ENCODE measurements at places on chromosomes 5 and 9. TPM values are rescaled to one million over a fixed set of nuclear protein-coding genes. Genes with fewer than 3 reads are reported as not detected.
A peak's percentile ranks its signal among the peaks of the same experiment; 100 is the strongest.

GRCh38 chr5:16615741-16616535, 859 bp downstream of the RETREG1 start:
- peak overlapping the region; percentile 65 for H3K4me3 ChIP-seq
- peaks cover 17% of the 10 kb centered on the region for H3K4me1 ChIP-seq
- H3K27ac ChIP-seq, result peak overlapping the region; percentile 88
- no peaks in the 10 kb centered on the region for H3K27me3 ChIP-seq

DNA sequence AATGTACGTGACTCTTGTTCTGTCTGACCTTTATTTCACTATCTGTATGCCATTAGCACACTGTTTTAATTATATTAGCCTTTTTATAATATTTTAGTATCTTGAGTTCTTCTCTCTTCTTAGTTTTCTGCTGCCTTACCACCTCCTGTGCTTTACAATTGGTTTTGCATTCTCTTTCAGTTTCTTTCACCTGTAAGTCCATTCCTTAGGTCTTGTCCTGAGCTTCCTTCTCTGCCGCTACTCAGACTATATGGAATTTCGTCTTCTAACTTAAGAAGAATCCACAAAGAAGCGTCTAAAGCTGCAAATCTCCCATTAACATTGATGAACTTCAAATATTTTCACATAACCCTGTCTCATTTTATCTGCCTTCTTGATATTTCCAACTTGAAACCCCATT, 642.9 kb downstream of the MAT2B start:
- no peaks in the 10 kb centered on the region for H3K4me1 ChIP-seq
- no peak overlapping the region for H3K4me3 ChIP-seq
- H3K27ac ChIP-seq, result no peak overlapping the region
- no peak for DNase-seq
- H3K36me3 ChIP-seq, result no peaks in the 10 kb centered on the region

GRCh38 chr5:145540375-145540774, 294.8 kb downstream of the PRELID2 start:
- no peak overlapping the region for H3K27ac ChIP-seq
- no peaks in the 10 kb centered on the region for H3K4me1 ChIP-seq
- no peak for DNase-seq
- no peaks in the 10 kb centered on the region for H3K36me3 ChIP-seq
- no peaks in the 10 kb centered on the region for H3K27me3 ChIP-seq

GRCh38 chr5:36374266-36374862, 72.7 kb upstream of the RANBP3L start:
- H3K4me3 ChIP-seq, result no peak overlapping the region
- no peak for DNase-seq
- no peaks in the 10 kb centered on the region for H3K36me3 ChIP-seq

DNA sequence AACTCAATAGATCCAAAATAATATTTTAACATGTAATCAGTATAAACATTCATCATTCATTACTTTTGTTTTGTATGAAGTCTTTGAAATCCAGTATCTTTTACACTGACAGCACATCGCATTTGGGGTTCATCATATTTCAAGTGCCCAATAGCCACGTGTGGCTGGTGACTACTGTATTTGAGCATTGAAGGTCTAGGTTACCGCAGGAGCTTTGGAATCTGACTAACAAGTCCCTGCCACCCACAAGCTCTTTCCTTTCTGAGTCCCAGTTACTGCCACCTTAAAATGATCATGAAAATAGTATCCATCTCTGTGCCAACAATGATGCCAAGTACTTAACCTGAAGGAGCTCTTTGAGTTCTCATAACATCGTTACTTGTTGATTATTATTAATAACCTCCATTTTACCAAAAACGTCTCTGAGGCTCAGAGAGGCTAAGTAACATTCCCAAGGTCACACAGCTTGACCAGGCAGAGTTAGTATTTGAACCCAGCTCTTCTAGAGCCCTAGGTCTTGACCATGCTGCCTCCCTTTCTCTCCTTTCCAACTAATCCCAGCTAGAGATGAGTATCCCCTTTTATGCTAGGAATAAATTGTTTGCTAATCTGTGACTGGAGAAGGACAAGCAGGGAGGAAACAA, 24.2 kb downstream of the ARHGEF37 start:
- no peak overlapping the region for H3K4me3 ChIP-seq
- H3K27ac ChIP-seq, result peak overlapping the region; percentile 53

DNA sequence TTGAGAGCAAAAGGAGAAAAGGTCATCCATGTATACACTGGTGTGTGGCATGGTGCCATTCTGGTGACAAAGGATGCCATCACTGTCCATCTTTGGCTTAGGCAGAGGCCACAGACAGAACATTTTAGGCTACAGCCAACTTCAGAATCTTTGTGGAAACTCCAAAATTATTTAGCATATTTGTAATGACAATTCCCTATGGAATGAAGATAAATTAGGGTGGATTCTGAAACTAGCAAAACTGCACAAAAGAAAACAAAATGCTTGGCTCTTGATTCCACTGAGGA, 92.5 kb downstream of the FBXW11 start:
- H3K27me3 ChIP-seq, result no peaks in the 10 kb centered on the region
- DNase-seq, result no peak
- no peak overlapping the region for H3K27ac ChIP-seq
- H3K36me3 ChIP-seq, result peaks cover 6% of the 10 kb centered on the region
- no peak overlapping the region for H3K4me3 ChIP-seq

DNA sequence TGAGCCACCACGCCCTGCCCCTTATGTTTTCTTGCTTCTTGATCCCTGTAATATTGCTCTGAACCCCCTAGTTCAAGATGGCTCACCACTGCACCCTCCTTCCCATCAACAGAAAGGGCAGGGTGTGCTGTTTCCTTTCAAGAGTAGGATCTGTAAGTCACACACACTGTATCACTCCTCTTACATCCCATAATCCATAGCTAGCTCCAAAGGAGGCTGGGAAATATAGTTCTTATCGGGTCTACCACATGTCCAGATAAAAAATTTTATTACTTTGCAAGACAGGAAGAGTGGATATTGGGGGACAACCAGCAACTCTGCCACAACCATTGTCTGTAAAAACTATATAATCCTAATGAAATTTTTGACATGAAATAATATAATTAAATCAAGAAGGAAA, 79.6 kb downstream of the C9orf50 start:
- no peak overlapping the region for H3K4me3 ChIP-seq
- no peak for DNase-seq
- no peaks in the 10 kb centered on the region for H3K36me3 ChIP-seq
- no peaks in the 10 kb centered on the region for H3K27me3 ChIP-seq

DNA sequence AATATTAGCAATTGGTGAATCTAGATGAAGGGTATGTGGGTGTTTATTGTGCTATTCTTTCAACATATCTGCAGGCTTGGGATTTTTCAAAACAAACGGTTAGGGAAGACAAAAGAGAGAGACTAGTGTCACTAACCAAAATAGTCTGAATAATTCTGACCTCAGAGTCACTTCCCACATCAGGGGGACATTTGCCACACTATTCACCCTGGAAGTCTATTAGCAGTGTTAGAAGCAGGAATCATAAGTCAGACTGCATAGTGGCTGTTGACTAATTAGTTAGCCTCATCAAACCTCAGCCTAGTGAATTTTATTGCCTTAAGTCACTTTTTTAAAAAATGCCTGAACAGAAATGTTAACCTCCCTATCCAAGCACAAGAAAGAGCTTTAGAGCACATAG, 169.2 kb upstream of the RGMB start:
- no peak for DNase-seq
- H3K4me1 ChIP-seq, result no peaks in the 10 kb centered on the region

GRCh38 chr9:136614372-136614922, 48.3 kb upstream of the EGFL7 start:
- no peaks in the 10 kb centered on the region for H3K27me3 ChIP-seq
- peak overlapping the region; percentile 57 for H3K27ac ChIP-seq
- no peaks in the 10 kb centered on the region for H3K36me3 ChIP-seq
- H3K4me1 ChIP-seq, result peaks cover 35% of the 10 kb centered on the region

DNA sequence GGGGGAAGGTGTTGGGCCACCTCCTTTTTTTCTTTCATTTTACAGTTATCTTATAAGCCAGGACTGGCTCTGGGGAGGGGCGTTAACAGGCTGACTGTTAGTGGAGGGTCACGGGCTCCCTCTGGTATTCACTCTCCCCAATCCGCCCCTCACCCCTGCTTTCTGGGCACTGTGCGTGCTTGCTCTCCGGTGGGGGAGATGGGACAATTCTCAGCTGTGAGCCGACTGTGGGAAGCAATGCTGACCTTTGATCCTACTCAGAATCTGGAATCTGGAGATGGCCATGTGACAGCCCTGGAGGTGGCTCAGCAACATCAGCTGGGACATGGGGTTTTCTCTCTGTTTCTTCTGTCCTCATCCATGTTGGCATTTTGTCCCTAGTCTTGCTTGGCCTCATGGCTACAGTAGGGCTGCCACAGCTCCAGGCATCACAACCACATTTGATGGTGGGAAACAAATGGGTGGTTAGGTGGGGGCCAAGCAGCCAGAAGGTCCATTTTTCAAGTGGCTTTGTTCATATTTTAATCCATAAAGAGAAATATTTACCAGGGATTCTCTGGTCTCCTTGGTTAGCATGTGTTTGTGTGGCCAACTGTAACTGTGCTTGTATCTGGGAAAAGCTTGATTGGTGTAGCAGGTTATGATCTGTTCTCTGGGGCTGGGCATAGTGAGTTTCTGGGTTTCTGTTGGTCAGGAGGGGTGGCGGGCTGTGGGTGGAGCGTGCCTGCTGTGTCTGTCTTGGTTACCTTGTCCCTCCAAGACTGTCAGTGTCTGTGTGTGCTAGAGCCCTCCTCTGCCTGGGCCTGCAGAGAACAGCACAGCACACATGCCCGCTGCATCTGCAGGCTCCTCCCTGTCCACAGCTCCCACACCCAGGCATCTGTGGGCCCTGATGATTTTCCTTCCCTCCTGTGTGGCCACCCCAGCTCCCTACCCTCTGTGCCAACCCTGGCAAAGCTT, 12.4 kb downstream of the WNK2 start:
- DNase-seq, result no peak
- peaks cover 18% of the 10 kb centered on the region for H3K4me1 ChIP-seq
- H3K4me3 ChIP-seq, result no peak overlapping the region
- H3K36me3 ChIP-seq, result no peaks in the 10 kb centered on the region
- H3K27me3 ChIP-seq, result no peaks in the 10 kb centered on the region

GRCh38 chr9:16475996-16476395, 394.5 kb downstream of the BNC2 start:
- H3K27ac ChIP-seq, result no peak overlapping the region
- H3K36me3 ChIP-seq, result no peaks in the 10 kb centered on the region
- no peak for DNase-seq
- H3K4me1 ChIP-seq, result no peaks in the 10 kb centered on the region
- no peak overlapping the region for H3K4me3 ChIP-seq

GRCh38 chr9:104238668-104239067, 144.6 kb downstream of the SMC2 start:
- H3K36me3 ChIP-seq, result no peaks in the 10 kb centered on the region
- H3K27ac ChIP-seq, result no peak overlapping the region
- H3K27me3 ChIP-seq, result no peaks in the 10 kb centered on the region
- H3K4me3 ChIP-seq, result no peak overlapping the region
- no peaks in the 10 kb centered on the region for H3K4me1 ChIP-seq

GRCh38 chr9:13971966-13972655, 341.8 kb downstream of the NFIB start:
- H3K4me3 ChIP-seq, result no peak overlapping the region
- H3K4me1 ChIP-seq, result no peaks in the 10 kb centered on the region
- H3K27ac ChIP-seq, result no peak overlapping the region
- no peaks in the 10 kb centered on the region for H3K27me3 ChIP-seq

DNA sequence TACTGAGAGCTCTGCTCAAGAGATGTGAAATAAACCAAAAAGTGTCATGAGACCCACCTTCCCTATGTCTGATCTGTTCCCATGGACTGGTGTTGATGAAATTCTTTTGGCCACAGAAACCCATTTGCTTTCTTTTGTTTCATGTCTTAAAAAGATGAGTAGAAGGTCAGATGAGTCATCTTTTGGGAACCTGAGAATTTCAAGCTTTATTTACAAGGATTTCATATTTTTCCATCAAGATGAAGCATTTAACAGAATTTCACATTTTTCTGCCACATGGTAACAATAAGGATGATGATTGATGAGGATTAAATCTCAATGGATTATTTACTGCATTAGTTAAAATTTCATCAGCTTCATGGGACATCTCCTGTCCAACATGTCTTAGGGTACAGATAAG, 337.8 kb downstream of the DEPDC1B start:
- no peak overlapping the region for H3K4me3 ChIP-seq
- H3K27me3 ChIP-seq, result no peaks in the 10 kb centered on the region
- no peaks in the 10 kb centered on the region for H3K4me1 ChIP-seq
- no peak for DNase-seq

DNA sequence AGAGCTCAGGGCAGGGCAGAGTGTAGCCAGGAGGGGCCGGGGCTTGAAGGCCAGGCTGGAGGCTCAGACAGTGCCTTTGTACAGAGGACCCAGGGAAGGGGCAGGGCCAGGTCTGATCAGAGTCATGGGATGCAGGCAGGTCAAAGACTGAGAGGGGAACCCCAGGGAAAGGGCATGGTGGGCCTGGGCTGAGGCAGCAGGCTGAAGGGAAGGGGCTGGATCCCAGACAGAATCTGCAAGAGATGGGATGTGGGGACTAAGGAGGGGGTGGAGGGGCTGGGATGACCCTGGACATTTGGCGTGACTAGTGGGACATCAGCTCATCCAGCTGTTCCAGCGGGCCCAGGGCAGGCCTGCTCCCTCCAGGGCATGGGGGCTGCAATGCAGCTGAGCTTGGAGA, 15.5 kb upstream of the MRNIP start:
- no peak for DNase-seq
- peaks cover 75% of the 10 kb centered on the region for H3K36me3 ChIP-seq
- H3K27me3 ChIP-seq, result no peaks in the 10 kb centered on the region
- H3K4me1 ChIP-seq, result peaks cover 8% of the 10 kb centered on the region
- H3K27ac ChIP-seq, result no peak overlapping the region
- no peak overlapping the region for H3K4me3 ChIP-seq

DNA sequence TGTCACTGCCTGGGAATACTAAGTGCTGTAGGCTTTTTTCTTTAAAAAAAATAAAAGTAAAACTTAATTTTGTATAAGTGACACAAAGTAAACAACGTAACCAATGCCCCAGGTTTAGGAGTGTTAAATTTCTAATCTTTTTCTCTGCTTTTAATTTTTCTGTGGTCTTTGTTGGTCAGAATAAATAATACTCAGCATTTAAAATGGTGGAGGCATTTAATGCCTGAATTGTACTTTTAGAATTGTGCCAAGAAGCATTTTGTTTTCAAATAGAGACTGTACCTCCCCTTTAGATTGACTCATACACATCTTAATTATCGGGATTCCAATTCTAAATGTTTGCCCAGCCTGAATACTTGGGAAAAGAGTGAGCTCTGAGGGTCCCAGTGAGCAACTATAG, 1.6 kb downstream of the DMXL1 start:
- no peak for DNase-seq
- peak overlapping the region; percentile 97 for H3K4me3 ChIP-seq
- H3K4me1 ChIP-seq, result peaks cover 60% of the 10 kb centered on the region
- H3K27ac ChIP-seq, result no peak overlapping the region

SCGB3A2 gene
- total RNA-seq, result not detected

MED27 gene
- 17.7 TPM for total RNA-seq

ASTN2 gene
- 4.4 TPM for total RNA-seq

SH3GL2 gene
- total RNA-seq, result not detected

PRUNE2 gene
- 75.6 TPM for total RNA-seq

OR1J2 gene
- total RNA-seq, result not detected

BAG1 gene
- 127 TPM for total RNA-seq

PCDHA6 gene
- 1.2 TPM for total RNA-seq

Data from vagina (tissue), 2 donors.